Stimulated activated CD8-positive, alpha-beta memory T cell treated with anti-CD3 and anti-CD28 coated beads, Interleukin-4, amount 100 ng/mL, for 4 hours (primary cell): ENCODE measurements at places on chromosomes 12 and 14.

GRCh38 chr12:52579468-52580465, 6.1 kb upstream of the KRT74 start:
- DNase-seq = no peak

DNA sequence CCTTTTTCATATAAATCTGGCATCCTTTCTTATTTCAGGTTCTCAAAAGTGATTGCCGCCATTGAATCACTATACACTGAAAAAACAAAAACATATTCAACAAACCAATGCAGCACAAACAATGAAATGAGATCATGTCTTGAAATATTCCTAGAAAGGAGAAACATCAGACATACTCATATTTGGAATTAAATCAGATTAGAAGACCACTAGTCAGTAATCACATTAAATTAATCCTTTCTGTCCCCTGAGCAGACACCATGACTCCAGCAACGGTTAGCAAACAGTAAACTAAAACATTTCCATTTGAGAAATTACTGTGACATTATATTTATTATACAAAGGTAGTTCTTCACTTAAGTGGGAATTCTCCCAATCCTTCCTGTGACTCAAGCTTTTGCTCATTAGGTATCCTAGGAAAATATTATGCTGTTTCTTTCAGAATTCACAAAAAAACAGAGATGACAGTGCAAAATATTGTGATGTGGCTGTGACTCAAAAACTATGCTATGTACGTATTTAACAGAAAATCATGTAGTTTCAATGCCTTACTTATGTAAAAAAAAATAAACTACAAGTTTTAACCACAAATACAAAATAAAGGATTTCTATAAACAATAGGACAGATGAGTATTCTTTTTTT, 29.7 kb downstream of the CPNE8 start:
- DNase-seq = no peak

DNA sequence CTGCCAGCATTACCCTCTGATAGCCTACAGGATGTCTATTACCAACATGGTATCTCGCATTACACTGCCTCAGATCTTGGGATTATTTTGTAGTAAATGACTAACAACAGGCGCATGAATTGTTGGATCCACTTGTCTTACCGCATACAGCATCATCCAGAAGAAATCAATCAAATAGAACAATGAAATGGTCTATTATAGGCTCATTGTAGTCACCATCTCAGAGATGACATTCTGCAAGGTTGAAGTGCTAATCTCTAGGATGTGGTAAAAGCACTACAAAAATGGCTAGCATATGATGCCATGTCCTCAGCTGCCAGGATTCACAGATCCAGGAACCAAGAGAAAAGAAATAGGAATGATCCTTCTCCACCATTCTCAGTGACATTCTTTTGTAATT, 52.0 kb downstream of the WASHC3 start:
- no peak for DNase-seq

DNA sequence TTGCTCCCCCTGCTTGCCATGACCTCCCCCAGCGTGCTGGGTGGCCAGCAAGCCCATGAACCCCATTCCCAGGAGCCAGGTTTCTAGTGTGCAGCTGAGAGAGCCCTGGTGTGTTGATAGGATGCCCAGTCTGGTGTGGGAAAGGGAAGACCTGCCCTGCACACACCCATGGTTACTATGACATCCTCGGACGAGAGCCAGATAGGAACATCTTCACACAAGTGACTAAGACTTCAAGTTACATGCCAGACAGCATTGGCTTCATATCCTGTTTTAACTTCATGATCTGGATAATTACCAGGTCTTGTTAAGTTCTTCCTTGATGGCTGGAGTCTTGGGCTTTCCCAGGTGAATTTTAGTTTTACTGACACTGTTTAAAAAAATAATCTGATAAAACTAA, 196.6 kb upstream of the EGLN3 start:
- no peak for DNase-seq

DNA sequence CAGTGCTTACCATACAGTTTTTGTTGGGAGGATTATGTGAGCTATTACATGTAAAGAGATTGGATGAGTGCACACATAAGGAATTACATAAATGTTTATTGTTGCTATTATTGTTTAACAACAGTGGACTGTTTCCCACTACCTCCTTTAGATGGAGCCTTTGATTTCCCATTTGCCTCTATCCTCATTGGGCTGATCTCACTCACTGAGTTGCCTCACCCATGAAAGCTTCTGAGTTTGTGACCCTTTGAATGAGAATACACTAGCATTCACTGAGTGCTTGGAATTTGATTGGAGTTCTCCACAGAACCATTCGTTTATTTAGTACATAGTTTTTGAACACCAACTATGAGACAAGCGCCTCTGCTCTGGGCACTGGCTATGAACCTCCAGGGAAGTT, 121.0 kb downstream of the HELB start:
- DNase-seq = no peak

DNA sequence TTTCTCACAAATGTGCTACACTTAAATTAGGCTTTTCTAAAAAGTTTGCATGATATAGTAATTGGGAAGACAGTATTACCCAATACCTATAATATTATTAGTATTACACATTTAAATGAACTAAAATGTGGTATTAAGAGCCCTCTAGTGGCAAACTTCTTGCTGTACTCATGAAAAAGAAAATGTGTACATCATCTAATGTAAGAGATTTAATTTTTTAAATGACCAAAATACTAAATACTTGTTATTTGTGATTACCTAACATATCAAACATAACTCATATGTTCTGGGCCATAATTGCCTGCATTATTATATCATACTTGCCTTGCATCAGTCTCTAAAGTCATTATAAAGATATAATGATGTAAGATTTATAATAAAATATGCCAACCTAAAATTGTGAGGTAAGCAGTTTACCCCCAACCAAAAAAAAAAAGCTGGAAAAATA, 64.2 kb downstream of the DNAI7 start:
- no peak for DNase-seq

DNA sequence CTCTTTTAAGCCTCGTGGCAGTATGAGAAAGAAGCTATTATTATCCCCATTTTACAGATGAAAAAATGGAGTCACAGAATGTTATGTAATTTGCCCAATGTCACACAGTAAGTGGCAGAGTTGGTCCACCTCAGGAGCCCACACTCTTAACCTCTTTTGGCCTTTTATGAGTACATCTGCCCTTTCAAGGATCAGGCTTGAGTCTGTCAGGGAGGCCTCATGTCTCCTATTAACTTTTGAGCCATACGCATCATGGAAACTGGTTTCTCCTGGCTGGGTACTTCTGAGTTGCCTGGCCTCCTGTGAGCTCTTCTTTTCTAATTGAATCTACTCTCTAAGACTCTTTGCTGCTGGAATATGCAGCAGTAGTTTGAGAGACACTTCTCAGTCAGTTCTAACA, 101.7 kb downstream of the BICD1 start:
- no peak for DNase-seq

DNA sequence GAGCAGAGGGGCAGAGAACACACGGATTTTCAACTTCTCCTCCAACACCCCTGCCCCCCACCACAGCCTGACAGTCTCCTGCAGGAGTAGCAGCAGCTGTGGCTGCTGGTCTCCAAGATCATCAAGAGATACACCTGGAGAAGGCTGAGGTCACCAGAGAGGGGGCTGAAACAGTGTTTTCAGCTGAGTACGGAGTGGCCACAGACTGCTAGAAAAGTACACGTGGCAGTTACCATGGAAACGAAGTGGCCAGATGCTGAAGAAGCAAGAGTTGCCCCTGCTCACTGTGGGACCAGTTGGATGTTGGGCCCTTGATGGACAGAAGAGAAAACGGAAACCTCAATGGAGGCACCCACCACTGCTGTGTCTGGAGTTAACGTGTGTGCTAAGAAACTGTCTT, 4.9 kb upstream of the DIABLO start:
- no peak for DNase-seq

DNA sequence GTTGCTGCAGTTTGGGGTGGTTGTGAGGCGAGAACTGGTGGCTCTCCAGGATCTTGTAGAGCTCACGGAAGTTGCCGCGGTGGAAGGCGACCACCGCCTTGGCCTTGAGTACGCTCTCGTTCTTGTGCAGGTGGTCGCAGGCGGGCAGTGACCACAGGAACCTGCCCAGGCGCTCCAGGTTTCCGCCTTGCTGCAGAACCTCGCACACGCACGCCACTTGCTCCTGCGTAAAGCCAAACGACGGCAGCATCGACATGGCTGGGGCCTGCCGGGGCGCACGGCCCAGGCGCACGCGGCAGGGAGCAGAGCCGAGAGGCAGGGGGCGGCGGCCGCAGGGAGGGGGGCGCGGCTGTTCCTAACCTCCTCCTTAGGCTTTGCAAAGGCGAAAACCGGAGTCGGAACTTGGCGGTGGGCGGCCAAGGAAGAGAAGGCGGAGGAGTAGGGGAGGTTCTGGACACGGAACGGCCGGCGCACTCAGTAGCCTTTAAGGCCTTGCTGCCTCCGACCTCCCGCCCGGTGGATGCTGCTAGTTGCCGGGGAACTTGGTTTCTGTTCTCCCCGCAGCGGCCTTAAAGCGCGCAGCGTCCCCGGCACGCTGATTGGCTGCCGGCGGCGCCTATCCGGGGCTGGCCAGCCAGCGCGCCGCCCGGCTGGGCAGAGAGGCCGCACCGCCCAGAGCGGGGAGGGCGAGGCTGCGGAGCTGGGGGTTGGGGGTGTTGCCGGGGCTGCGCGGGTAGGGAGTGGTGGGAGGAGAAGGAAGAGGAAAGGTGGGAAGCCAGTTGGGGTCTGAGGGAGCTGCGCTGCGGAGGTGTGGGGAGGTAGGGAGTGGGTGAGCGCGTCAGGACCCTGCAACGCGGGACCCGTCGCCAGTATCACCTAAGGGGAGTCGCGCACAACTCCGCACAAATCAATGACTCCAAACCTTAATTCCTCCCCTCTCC, at the start of gene SIX1:
Gene SIX1 (minus strand): TSS at position 544 of the 941 bp plus-strand sequence. CDS start 288 bp downstream, at position 256.
- DNase-seq = no peak

DNA sequence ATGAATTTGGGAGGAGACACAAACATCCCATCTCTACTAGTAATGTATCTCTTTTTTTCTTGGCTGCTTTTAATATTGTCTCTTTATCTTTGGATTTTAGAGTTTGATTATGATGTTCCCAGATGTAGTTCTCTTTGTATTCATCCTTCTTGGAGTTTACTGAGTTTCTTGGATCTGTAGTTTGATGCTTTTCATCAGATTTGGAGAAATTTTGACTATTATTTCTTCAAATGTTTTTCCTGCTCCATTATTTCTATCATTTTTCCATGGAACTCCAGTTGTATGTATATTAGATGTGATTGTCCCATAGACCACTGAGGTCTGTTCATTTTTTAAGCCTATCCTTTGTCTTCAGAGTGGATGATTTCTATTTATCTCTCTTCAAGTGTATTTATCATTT, 90.7 kb upstream of the ARHGAP5 start:
- DNase-seq = no peak

- no peak for DNase-seq
These were observed 25.0 kb downstream of the SLC15A4 start for GRCh38 chr12:128798571-128799341.
